ENCODE measurements at places on chromosomes 12 and 14.
A peak's percentile ranks its signal among the peaks of the same experiment; 100 is the strongest.

DNA sequence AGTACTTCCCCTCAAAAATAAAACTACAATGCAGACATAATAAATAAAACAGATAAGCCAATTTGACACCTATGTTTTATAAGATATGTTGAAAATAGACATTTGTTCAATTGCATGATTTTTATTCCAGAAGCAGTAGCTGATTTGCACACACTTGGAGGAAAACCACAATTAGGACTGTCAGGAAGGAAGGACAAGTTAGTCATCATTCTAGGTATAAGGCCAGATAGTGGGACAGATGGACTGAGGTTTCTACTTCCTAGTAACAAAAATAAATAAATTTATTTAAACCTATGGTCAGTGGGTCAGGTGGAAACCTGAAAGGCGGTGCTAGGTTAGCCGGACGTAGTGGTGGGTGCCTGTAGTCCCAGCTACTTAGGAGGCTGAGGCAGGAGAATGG is 141.8 kb upstream of the RASSF8 start:
- no peak for DNase-seq

- DNase-seq = no peak
Observed at GRCh38 chr12:480831-481816, 21.4 kb downstream of the B4GALNT3 start.

DNA sequence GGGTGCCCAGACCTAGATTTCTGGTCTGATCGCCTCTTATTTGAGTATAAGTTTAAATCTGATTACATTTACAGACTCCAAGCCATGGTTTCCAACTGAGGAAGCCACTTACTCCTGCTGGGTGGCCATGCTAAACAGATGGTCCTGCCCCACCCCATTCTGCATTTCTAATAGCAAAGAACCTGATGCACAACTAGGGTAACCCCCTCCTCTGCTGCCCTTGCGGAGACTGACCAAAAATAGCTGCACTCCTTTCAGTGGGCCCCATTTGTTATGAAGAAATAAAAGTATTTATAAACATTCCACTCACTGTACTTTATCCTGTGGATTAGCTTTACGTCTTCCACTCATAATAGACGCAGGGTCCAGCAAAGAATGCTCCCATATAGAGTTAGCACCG is 6.8 kb downstream of the GIT2 start:
- DNase-seq = peak; percentile 63

DNA sequence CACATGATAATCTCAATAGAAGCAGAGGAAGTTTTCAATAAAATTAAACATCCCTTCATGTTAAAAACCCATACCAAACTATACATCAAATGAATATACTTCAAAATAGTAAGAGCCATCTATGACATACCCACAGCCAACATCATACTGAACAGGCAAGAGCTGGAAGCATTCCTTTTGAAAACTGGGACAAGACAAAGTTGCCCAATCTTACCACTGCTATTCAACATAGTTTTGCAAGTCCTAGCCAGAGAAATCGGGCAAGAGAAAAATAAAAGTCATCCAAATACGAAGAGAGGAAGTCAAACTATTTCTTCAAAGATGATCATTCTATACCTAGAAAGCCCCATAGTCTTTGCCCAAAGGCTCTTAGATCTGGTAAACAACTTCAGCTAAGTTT is 454.7 kb upstream of the PRICKLE1 start:
- DNase-seq = no peak

- DNase-seq = no peak
Observed at GRCh38 chr14:104406831-104407230, 172.7 kb upstream of the C14orf180 start.

DNA sequence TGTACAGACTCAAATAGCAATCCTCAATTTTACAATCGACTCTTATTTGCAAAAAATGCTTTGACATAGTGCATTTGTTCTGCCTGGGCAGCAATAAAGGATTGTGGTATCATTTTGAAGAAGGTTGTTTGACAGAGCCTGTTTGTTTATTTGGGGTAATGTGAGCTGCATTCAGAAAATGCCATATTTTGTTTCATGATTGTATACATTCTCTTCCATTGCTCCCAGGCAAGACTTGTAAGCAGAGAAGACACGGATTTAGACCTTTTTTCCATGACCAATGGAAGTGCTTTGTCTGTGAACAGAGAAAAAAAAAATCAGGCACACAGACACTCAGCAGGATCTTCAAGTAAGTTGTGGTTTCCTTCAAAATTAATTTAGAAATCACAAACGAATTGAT is 35.5 kb upstream of the ALX1 start:
- no peak for DNase-seq

Measured in G401 (cell line).